Lung (tissue), 17 donors: ENCODE measurements at places on chromosomes 3 and 15.

DNA sequence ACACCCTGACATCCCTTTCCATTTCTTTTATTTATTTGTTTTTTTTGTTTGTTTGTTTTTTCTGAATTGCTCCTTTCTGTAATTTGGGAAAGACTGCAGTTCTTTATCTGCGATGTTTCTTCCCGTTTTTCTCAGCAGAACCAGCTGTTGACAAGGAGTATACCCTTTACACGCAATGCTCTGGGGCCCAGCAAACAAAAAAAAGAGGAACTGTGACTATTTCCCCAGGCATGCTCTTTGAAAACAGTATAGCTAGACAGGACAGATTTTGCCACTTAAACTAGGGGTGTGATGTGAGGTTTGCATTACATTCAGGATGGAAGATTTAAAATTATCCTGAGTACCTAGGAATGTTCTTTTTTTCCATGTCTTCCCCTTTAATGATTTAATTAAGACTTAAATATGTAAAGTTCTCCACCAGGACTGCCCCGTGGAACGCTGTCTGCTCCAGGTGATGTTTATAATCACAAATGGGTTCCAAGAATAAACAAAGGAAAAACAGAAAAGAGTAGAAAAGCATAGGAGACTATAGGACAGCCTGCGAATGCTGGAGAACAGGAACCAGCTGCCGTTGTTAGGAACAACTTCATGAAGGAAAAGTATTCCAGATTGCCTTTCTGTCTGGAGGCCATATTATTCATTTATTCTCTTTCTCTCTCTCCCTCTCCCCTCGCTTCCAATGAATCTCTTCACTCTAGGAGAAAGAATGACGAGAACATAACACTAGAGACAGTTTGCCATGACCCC lies 43.3 kb downstream of the TGFBR2 start:
- peak; percentile 37 for DNase-seq

DNA sequence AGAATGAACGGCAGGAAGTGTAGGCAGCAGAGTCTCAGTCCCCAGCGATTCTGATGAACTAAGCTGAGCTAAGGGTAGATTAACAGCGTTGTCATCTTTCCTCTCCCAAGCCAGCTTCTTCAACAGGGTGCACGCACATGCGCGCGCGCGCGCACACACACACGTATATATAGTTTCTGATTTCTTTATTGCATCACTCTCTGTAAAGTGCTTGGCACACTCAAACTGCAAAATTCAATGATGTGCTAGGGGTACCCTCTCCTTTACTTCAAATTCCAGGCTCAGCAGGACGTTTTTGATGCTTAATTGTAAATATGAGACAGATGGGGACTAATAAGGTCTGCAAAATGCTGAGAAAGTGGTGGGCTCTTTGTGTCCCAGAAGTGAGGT lies 26.1 kb upstream of the VPS8 start:
- DNase-seq, result no peak

DNA sequence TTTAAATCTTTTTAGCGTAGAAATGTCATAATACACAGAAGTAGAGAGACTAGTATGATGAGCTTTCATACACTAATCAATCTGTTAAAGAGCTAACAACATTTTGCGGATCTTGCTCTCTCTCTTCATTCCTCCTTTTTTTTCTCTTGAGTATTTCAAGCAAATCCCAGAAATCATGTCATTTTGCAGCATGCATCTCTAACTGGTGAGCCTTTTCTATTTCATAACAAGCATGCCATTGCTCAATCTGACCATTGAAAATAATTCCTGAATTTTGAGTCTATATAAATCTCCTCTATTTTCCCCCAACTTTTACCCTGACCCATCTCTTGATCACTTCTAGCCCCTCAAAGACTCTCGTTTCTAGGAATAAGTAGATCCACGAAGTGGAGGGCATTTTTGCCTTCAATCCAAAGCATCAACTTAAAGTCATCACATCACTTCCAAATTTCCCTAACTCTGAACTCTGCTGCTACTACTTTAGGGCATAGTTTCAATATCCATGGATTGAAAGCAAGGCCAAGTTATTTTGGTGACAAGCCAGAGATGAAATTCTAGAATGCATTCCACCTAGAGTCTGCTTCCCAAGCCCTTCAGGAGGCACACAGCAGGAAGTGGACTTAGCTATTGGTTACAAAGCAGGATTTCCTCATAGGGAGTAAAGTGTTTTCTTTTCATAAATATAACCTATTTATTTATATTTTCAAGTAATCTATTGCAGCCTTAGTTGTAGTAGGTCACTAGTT lies 253.5 kb upstream of the ZPLD1 start:
- peak; percentile 65 for DNase-seq

- no peak for DNase-seq
Observed at GRCh38 chr15:32993285-32993684, 201.2 kb downstream of the FMN1 start.

GRCh38 chr3:158532099-158532734 lies 38.8 kb upstream of the MLF1 start:
- peak; percentile 23 for DNase-seq

GRCh38 chr3:76834657-76835056 lies 205.2 kb upstream of the ROBO2 start:
- DNase-seq, result no peak

- no peak for DNase-seq
Observed at GRCh38 chr3:119677641-119677934, 382 bp upstream of the COX17 start.

- no peak for DNase-seq
Observed at GRCh38 chr15:60385620-60386552, 11.9 kb downstream of the ANXA2 start.

DNA sequence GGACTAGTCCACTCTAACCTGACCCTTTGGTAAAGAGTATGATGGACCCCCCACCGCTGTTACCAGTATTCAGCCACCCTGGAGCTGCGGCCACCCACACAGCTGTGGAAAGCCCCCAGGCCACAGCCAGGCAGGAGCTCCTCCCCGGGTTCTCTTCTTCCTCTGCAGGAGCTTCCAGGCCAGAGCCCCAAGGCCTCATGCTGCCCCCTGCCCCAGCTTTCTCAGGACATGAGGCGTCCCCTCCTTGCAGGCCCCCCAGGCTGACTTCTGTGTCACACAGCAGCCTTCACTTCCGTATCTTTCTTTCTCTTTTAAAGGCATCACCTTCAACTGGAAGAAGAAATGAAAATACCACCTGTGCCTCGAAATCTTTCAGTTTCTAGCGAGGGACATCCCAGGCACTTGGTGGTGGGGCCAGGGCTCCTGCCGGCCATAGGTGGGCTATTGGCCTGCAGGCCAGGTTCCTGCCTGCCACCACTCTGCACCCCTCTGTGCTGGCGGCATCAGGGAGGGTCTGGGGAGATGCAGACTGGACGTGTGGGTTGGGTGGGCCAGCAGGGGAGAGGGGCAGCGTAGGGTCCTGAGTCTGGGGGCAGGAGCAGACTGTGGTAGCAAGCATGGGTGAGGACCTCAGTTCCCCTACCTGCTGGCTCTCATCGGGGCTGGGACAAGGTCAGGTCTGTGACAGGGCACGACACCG lies 19.9 kb downstream of the KLF13 start:
- no peak for DNase-seq

GRCh38 chr3:197186887-197187588 lies 111.4 kb downstream of the DLG1 start:
- DNase-seq, result peak; percentile 77

DNA sequence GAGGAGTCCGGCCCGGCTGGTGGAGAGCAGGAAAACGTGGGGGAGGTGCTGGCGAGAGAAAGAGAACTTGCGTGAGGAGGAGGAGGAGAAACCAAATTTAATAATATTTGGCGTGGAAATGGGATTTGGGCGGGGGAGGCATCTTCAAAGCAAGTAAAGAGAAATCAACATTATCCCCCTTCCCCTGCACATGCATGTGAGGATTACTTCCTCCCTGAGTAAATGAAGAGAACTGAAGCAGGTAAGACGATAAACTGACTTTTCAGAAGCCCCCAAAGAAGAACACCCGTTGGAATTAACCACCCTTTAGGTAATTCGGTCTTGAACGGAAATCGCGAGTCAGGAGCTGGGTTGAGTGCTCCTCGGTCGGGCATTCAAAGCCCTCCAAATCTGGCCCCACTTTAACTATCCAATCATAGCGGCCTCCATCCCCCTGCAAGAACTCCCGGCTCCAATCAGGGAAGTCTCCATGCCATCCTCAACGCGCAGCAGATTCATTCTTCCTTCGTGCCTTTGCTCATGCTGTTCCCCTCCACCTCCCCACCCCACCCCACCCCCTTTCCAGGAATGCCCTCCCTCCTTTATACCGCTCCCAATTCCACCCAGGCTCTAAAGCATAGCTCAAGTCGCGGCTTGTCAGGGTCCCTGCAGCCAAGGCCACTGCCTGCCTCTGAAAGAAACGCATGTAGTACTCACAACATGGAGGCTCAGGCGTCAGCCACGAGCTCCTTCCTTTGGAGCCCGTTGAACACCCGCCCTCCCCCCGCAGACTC lies 545 bp upstream of the RFX7 start:
- DNase-seq, result peak; percentile 89

DNA sequence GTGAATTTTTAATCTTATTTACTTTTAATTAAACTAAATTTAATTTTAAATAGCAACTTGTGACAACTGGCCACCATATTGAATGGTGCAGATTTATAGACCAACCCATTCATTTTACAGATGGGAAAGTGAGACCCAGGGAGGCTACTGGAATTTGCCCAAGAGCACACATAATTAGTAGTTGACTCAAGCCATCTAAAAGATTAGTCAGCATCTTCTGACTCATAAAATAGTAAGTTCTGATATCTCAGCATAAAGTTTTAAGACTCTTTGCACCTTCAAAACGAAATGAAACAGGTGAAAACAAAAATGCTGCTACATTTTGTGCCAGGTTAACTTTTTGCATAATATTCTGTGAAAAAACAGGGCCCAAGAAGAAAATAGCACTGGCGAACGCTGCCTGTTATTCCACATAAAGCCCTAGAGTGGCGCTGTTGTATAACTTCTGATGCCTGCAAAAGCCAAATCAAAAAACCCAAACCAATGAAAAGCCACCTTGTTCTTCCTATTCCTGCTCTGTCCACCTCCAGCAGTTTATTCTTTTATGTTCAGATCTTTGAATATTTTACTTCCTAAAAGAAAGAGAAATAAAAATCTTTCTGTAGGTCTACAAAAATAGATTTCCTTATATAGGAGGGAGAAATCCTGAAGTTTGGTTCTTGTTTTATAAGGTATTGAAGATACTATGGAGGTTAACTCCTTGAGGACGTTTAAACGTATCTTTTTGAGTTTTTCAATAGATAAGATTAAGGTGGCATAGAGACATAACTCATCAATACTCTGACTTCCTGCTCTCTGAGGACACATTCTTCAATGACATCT lies 62.8 kb downstream of the OTOL1 start:
- peak; percentile 21 for DNase-seq

DNA sequence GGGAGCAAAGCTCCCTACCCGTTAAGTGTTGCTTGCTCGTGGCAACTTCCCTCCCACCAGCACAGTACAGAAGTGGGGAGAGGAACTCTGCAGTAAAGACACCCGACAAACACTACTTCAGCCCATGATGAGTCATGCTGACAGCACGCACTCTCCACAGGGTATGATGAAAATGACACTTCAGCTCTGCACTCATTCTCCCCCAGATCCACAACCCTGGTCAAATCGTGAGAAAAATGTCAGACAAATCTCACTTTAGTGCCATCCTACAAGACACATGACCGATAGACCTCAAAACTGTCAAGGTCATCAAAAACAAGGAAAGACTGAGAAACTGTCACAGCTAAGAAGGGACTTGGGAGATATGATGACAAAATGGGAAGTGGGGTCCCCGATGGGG lies 278.9 kb downstream of the OCA2 start:
- DNase-seq, result no peak

DNA sequence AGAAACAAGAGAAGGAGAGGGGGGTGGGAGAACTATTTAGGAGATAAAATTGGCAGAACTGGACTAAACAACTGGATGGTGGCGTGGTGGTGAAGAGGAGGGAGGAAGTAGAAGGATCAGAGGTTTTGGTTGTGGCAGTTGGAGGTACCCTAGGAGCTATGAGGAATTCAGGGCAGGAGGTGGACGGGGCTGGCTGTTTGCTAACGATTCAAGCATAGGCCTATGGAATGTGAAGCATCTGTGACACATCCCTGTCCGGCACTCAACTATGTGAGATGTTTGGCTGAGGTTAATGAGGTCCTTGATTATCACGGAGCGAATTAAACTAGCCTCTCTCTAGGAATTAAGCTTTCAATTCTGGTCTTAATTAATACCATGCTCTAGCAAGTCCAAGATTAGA lies 13.5 kb downstream of the TARS3 start:
- DNase-seq, result no peak

DNA sequence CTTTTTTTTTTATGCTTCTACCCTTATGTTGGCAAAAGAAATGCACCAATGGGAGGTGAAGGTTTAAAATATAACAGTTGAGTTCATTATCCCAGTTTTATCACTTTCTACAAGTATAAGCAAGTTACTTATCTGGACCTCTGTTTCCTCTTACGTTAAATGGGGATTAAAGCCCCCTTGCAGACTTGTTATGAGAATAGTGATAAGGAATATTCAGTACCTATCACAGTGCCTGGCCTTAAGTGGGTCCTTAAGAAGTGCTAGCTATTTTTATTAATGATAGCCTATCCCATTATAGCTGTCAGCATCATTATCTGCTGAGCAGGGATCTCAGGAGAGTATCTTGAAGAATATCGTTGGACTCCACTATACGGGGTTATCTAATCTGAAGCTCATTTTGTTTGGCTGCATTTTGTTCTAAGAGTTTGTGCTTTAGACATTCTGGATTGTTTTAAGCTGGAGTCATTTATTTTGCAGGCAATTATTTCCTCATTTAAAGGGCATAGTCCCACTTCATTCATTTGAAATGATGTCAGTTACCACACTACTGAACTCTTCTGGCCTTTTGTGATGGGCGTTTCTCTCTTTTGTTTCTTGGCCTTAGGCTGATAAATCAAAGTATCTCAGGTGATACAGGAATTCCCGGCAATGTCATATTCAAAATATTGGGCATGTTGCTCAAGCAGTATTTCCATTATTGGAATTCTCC lies 28.8 kb downstream of the RAB8B start:
- DNase-seq, result no peak

GRCh38 chr3:126433105-126433430 lies 38.4 kb downstream of the CFAP100 start:
- peak; percentile 7 for DNase-seq

GRCh38 chr3:166889241-166889640 lies 490.9 kb downstream of the ZBBX start:
- DNase-seq, result no peak

- DNase-seq, result no peak
Observed at GRCh38 chr15:83109532-83109931, 2.1 kb downstream of the TM6SF1 start.

GRCh38 chr3:34359064-34359463 lies 560.6 kb downstream of the PDCD6IP start:
- no peak for DNase-seq

DNA sequence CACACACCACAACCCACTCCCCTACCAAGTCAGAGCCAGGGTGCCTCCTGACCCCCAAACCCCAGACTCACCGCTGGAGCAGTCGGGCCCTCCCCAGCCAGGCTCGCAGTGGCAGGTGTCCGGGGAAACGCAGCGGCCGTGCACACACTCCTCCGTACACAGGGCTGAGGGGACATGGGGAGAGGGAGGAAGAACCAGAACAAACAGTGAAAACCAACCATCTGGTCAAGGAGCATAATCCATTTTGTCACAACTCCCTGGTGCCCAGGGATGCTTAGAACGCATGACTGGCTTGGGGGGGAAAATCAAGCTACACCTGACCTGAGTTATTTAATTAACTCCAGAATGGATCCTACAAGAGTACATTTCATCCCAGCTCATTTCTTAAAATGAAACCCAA lies 159.2 kb downstream of the MEGF11 start:
- no peak for DNase-seq
